NCI-H345 (cell line): ENCODE measurements at places on chromosomes 6 and 20.
A peak's percentile ranks its signal among the peaks of the same experiment; 100 is the strongest.

- DNase-seq: no peak
Observed at GRCh38 chr20:2509468-2509781, 710 bp upstream of the ZNF343 start.

- DNase-seq: no peak
Observed at GRCh38 chr6:137849981-137850714, 16.9 kb upstream of the TNFAIP3 start.

DNA sequence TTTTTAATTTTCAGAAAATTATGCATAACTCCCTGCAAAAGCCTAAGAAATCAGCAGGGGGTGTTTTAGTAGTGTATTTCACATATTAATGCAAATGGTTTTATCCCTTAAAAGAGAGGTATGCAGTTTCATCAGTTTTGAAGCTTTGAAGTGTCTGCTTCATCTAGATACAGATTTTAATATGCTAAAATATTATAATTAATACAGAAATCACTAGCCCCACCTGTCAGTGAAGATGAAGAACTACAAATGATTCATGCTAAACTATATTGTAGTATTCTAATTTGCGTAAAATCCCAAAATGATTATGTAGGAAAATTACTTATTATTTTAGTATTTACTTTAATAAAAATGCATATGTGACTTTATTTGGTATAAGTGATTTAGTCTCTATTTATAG lies 2.9 kb upstream of the TFB1M start:
- no peak for DNase-seq

DNA sequence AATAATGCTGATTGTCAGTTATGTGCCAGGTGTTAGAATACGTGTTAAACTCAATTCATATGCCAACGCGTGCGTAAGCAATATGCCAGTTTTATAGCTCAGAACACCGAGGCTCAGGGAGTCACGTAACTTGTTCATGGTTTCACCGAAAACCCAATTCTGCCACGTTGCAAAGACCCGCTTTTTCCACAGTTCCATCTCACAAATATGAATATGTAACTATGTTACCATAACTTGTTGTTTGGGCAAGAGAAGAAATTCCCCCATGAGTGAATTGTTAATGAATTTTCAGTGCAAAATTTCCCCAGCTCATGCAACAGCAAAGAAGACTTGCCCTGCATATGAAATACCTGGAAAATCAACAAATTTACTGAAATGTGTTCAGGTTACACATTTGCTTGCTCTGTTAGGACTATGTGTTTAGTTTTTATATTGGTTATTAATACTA lies 30.1 kb downstream of the SF3B5 start:
- DNase-seq: no peak

- no peak for DNase-seq
Observed at GRCh38 chr20:16025084-16025483, 548.2 kb downstream of the KIF16B start.

- no peak for DNase-seq
Observed at GRCh38 chr6:130206479-130206878, 16.3 kb downstream of the SAMD3 start.

DNA sequence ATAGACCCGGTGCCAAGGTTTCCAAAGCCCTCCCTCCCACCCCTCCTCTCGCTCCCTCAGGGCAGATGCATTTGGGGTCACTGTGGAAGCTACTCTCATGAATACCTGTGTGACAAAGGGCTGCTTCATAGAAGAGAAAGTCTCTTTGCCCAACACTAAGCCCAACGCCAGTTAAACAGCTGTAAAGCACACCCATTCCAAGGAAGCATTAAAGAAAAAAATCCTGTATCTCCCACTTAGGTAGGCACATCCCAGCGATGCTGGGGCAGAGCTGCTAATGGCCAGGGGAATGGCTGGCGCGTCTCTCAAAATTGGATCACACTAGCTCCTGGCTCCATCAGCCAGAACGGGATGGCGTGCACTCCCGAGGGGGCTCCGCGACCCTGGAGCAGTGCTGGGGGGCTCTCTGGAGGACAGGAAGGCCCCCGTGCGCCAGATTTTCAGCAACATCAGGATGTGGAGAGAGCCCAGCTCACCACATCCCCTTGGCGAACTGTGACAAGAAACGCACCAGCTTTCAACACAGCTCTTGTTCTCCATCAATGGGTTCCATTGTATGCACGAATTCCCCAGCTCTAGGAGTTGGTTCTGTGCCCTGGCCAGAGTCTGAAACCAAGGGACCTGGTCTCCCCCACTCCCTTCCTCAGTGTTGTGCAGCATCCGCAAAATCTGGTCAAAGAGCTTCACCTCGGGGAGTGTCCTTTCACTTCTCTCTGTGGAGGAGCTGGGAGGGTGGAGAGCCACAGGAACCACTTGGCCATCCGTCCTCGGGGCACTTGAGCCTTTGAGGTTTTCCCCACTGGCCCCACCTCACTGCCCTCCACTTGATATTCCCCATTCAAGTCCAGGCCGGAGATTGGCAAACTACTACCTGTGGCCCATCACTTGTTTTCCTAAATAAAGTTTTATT lies 74.1 kb downstream of the TFAP2C start:
- no peak for DNase-seq

- DNase-seq: no peak
Observed at GRCh38 chr6:110714143-110714542, 101.1 kb downstream of the CDK19 start.

DNA sequence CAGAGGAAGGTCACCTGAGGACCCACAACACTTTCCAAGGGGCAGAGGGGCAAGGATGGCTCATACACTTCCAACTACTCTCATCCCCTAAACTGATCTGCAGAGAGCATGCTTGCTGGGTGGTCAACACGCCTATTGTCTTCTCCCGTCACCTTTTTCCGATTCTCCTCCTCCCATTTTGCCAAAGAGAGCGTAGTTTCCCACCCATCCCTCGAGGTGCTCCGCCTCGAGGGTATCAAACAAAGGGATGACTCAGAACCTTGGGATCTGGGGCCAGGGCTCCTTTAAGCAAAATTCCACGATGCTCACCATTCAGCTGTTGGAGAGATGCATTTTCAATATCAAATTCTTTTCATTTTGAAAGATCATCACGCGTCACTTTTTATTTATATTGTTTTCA lies 507.5 kb upstream of the SULF2 start:
- DNase-seq: no peak

GRCh38 chr6:129345890-129346289 lies 364.1 kb downstream of the ARHGAP18 start:
- DNase-seq: no peak

- DNase-seq: no peak
Observed at GRCh38 chr6:44072959-44073611, 54.2 kb downstream of the MRPL14 start.

DNA sequence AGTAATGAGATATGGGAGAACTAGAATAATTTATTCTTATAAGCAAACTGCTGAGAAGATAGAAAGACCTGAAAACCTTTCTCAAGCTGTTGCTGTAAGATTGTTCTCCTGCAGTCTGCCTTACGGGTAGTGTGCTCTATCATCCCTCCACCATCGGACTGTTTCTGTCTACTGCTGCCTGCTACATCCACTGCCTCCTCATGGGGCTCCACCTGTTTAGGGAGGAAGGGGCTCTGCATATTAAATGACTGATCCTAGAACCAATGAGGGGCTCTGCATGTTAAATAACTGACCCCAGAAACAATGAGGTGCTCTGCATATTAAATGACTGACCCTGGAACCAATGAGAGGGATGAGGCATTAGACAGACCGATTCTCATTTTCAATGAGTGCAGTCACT lies 654.6 kb downstream of the KIF16B start:
- no peak for DNase-seq

GRCh38 chr6:73325656-73326055 lies 28.4 kb downstream of the DPPA5 start:
- no peak for DNase-seq

DNA sequence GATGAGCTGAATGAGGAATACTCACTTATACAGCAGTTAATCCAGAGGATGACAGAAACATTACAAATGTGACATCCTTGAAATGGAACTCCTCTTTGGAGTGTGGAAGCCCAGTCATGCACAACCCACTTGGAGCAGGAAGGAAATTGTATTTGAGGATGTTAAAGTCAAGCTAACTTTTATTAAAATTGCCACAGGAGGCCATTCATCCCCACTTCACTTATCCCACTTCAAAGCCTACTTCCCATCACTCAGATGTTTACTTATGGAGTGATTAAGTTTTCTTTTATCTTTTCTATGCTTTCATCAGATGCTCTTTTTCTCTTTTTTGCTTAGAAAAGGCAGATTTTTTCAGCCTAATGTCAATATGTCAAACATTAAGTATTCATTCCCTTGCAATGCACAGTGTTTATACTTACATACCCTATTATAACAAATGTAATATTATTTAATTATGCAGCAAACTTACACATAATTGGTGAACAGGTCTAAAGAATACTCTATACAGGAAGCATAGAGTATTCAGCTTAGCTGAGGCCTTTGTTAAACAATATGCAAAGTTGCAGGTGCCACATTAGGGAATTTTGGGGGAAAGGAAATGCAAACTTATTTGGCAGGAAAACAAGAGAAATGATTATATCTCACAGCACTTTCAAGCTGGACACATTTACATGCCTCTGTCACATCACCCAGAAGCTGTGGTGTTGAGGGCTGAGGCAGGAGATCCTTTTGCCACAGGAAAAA lies 148.9 kb downstream of the KHDC1L start:
- DNase-seq: no peak

GRCh38 chr6:146968041-146968760 lies 236.0 kb upstream of the STXBP5 start:
- peak; percentile 25 for DNase-seq

DNA sequence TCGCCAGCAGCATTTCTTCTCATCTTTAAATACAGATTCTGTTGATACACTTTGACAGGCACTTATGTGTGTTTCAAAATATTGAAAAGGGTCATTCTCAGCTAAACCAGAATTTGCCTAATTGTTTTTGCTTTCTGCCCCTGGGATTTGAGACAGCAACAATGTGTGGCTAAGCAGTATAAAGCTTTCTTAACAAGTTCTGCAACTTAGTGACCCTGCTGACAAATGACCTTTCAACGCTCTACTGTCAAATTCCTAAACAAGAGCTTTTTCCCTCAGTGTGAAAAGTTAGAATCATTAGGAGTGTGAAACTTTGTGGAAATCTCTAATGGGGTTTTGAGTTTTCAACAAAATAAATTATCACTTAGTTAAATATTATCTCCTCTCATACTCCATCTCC lies 414.6 kb downstream of the RFPL4B start:
- DNase-seq: no peak

GRCh38 chr6:123380257-123380656 lies 256.5 kb downstream of the TRDN start:
- DNase-seq: peak; percentile 28

- no peak for DNase-seq
Observed at GRCh38 chr20:38210741-38211140, 45.7 kb upstream of the TGM2 start.

DNA sequence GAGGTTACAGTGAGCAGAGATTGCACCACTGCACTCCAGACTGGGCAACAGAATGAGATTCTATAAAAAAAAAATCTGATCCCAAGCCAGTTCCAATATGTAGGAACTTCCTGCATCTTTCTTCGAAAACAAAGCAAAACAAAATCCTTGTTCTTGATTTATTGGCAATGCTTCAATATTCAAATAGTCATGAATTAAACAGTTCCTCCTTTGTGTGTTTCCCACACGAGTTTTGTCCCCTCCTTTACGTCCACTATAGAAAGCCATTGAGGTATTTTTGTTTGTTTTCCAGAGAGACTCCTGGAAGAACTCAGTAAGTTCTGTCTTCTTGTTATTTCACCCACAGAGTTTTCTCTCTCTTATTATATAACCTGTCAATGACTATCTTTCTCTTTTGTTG lies 7.6 kb downstream of the BTN1A1 start:
- DNase-seq: no peak

GRCh38 chr6:41201764-41202173 lies 820 bp upstream of the TREML2 start:
- DNase-seq: no peak

GRCh38 chr6:167113935-167114910 lies 8.7 kb upstream of the CCR6 start:
- DNase-seq: no peak

DNA sequence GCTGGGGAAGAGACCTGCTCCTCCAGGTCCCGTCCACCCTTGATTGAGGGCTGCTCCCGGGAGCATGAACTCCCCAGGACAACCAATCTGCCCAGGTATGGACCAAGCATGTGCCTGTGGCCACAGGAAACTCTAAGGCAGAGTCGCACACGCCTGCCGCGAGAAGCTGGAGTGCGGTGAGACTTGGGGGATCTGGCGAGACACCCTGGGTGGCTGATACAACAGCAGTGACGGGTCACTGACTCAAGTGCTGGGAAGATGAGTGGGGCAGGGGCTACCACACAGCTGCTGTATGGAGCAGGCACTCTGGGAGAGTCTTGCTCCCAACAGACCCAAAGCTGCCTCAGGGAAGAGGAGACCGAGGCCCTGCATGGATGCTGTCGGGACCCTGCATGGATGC lies 40.1 kb downstream of the BFSP1 start:
- no peak for DNase-seq

- no peak for DNase-seq
Observed at GRCh38 chr6:47817749-47818148, 35.9 kb downstream of the OPN5 start.

- DNase-seq: no peak
Observed at GRCh38 chr20:36065427-36065998, 89.0 kb upstream of the EPB41L1 start.

- DNase-seq: no peak
Observed at GRCh38 chr6:121999456-122000065, 399.9 kb upstream of the HSF2 start.

- no peak for DNase-seq
Observed at GRCh38 chr6:117266257-117267053, 1.1 kb downstream of the VGLL2 start.

GRCh38 chr20:5627463-5628050 lies 122.6 kb upstream of the SHLD1 start:
- DNase-seq: no peak

DNA sequence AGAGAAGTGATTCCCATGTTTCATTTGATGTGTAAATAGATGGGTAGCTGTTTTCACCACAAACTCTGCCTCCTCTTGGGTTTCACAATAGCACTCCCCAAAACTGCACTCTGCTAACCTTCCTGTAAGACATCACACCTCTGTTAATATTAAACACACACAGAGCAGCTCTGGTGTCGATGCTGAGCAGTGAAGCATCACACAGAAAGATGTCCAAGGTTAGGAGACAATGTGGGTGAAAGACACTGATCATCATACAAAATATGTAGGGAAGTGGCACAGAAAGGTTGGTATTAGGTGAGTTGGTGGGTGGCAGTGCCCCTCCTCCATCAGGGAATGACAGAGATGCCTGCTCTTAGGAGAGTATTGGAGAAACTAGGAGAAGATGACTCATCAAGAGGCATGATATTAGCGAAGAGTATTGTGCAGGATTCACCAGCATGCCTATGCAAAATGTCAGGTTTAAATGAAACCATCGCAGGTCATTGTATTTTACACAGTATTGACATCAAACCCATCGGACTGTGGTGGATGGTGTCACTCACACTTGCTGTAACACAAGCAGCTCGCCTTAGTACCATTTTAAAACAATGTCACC lies 199.7 kb downstream of the TBXT start:
- no peak for DNase-seq
